Upper lobe of left lung (tissue), 6 donors: ENCODE measurements at places on chromosomes 2 and 18. TPM values are rescaled to one million over a fixed set of nuclear protein-coding genes. Genes with fewer than 3 reads are reported as not detected.

FAM136A gene
- 24.5 TPM for total RNA-seq

- no peaks in the 10 kb centered on the region for H3K27me3 ChIP-seq
- no peaks in the 10 kb centered on the region for H3K4me1 ChIP-seq
- no peak overlapping the region for H3K4me3 ChIP-seq
Measured at GRCh38 chr2:152565884-152566727, 151.2 kb downstream of the PRPF40A start.

- H3K27me3 ChIP-seq = no peaks in the 10 kb centered on the region
- no peaks in the 10 kb centered on the region for H3K4me1 ChIP-seq
- no peak overlapping the region for H3K27ac ChIP-seq
Measured at GRCh38 chr2:109048163-109048562, 59.1 kb upstream of the EDAR start.

DNA sequence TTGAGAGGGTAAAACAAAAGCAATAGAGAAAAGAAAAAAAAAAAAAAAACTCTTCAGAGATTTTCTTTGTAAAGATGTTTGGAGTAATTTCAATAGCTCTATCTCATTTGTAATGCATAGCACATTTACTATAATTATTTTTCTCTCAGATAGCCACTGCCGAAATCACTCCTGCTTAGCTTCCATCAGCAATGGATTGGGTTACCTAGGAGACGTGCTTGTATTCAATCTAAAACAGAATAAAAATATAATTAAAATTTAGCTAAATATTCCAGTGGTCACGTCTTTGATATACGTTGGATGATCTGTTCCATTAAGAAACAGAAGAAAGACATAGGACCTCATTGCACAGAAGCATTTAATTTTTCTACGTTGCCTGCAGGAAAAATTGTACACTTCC, 1435.7 kb upstream of the DDX18 start:
- no peaks in the 10 kb centered on the region for H3K27me3 ChIP-seq
- no peaks in the 10 kb centered on the region for H3K36me3 ChIP-seq
- H3K4me1 ChIP-seq = no peaks in the 10 kb centered on the region
- no peak overlapping the region for H3K4me3 ChIP-seq
- H3K27ac ChIP-seq = no peak overlapping the region
- no peak for DNase-seq

DNA sequence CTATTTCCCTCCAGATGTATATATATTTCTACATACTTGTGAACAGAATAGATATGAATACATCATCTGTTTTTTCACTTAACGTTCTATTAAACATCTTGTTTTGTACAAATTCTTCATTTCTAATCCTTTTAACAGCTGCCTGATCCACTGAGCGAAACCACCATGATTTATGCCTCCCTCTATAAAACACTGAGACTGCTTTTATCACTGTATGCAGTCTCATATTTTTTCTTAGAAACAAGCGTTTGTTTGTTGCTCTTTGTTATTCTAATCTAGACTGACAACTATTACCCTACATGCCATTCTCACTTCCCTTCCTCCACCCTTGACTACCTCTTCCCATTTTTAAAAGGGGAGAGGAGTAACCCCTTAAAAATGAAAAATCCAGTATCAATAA, 88.2 kb downstream of the DTNB start:
- no peaks in the 10 kb centered on the region for H3K36me3 ChIP-seq
- H3K27ac ChIP-seq = no peak overlapping the region
- no peak overlapping the region for H3K4me3 ChIP-seq
- no peaks in the 10 kb centered on the region for H3K4me1 ChIP-seq
- no peak for DNase-seq
